Fibroblast of the aortic adventitia (primary cell): ENCODE measurements at places on chromosomes 11 and 22. TPM values are rescaled to one million over a fixed set of nuclear protein-coding genes. Genes with fewer than 3 reads are reported as not detected.

C11orf86 gene
- total RNA-seq: not detected in 2 replicates

SMTNL1 gene
- not detected in 2 replicates for total RNA-seq

ART5 gene
- total RNA-seq: 0.81 and 3.4 TPM in 2 replicates

KCNE3 gene
- 0.18 and 5.9 TPM in 2 replicates for total RNA-seq

CALCB gene
- not detected in 2 replicates for total RNA-seq

CASP5 gene
- total RNA-seq: not detected in 2 replicates

SCO2 gene
- 0.49 and 3.4 TPM in 2 replicates for total RNA-seq

MED17 gene
- 23.4 and 30.3 TPM in 2 replicates for total RNA-seq

CCDC15 gene
- total RNA-seq: 3.6 and 9.8 TPM in 2 replicates

TMEM191C gene
- total RNA-seq: 0.08 and 0.45 TPM in 2 replicates

KLHDC7B gene
- 1.1 and 2.4 TPM in 2 replicates for total RNA-seq

SYT12 gene
- 0.09 TPM in 1 of 2 replicates, not detected in the other for total RNA-seq

DEUP1 gene
- not detected in 2 replicates for total RNA-seq

FBLN1 gene
- total RNA-seq: 335 and 561 TPM in 2 replicates

FOSL1 gene
- 11.4 and 73.9 TPM in 2 replicates for total RNA-seq

UCP3 gene
- 0.54 TPM in 1 of 2 replicates, not detected in the other for total RNA-seq

PANX3 gene
- total RNA-seq: not detected in 2 replicates

MUC15 gene
- 0.25 TPM in 1 of 2 replicates, not detected in the other for total RNA-seq

TCN2 gene
- 13.9 and 17.7 TPM in 2 replicates for total RNA-seq

MS4A6E gene
- total RNA-seq: not detected in 2 replicates

NPAS4 gene
- 0.18 TPM in 1 of 2 replicates, not detected in the other for total RNA-seq

POLD3 gene
- 12.8 and 26.8 TPM in 2 replicates for total RNA-seq

C11orf65 gene
- total RNA-seq: 0.99 and 1.6 TPM in 2 replicates

OR5P2 gene
- not detected in 2 replicates for total RNA-seq

TOP3B gene
- 20.9 and 31.2 TPM in 2 replicates for total RNA-seq

UBXN1 gene
- 70.7 and 840 TPM in 2 replicates for total RNA-seq

RAC2 gene
- total RNA-seq: 5.6 and 14.4 TPM in 2 replicates

OR5B12 gene
- 0.74 TPM in 1 of 2 replicates, not detected in the other for total RNA-seq

MIF gene
- 27.3 and 160 TPM in 2 replicates for total RNA-seq

C11orf16 gene
- total RNA-seq: not detected in 2 replicates

LRRC32 gene
- total RNA-seq: 23.1 and 30.0 TPM in 2 replicates
